Smooth muscle cell of trachea (primary cell): ENCODE measurements at places on chromosomes 13 and 19. TPM values are rescaled to one million over a fixed set of nuclear protein-coding genes. Genes with fewer than 3 reads are reported as not detected.

Gene NMRK2
- not detected in 2 replicates for total RNA-seq

Gene CDC42EP5
- 28.1 and 51.9 TPM in 2 replicates for total RNA-seq

Gene ZNF665
- total RNA-seq, result 4.8 and 7.4 TPM in 2 replicates

Gene PGLYRP2
- total RNA-seq, result not detected in 2 replicates

Gene ZNF560
- 1.0 and 2.2 TPM in 2 replicates for total RNA-seq

Gene RNF113B
- not detected in 2 replicates for total RNA-seq

Gene PRR36
- under 0.01 TPM in 1 of 2 replicates, not detected in the other for total RNA-seq

Gene GJA3
- total RNA-seq, result 5.1 and 16.7 TPM in 2 replicates

Gene PLVAP
- total RNA-seq, result 0.29 TPM in 1 of 2 replicates, not detected in the other

Gene PLPPR3
- total RNA-seq, result 0.15 and 2.5 TPM in 2 replicates

Gene PRR20D
- not detected in 2 replicates for total RNA-seq

Gene KIR3DL2
- total RNA-seq, result not detected in 2 replicates

Gene WBP4
- total RNA-seq, result 6.8 and 12.9 TPM in 2 replicates

Gene PRTN3
- total RNA-seq, result not detected in 2 replicates

Gene ATP4B
- total RNA-seq, result 0.17 TPM in 1 of 2 replicates, not detected in the other

Gene SLC10A2
- total RNA-seq, result not detected in 2 replicates

Gene ZNF296
- total RNA-seq, result 0.17 and 0.29 TPM in 2 replicates

Gene SUGT1
- 59.9 and 64.0 TPM in 2 replicates for total RNA-seq

Gene SLC8A2
- 0.33 TPM in 1 of 2 replicates, not detected in the other for total RNA-seq

Gene ZNF626
- 13.7 and 14.7 TPM in 2 replicates for total RNA-seq

Gene SOX1
- total RNA-seq, result not detected in 2 replicates

Gene IGSF23
- 0.17 TPM in 1 of 2 replicates, not detected in the other for total RNA-seq

Gene FBN3
- not detected in 2 replicates for total RNA-seq

Gene GPR183
- total RNA-seq, result not detected in 2 replicates

Gene ATG4D
- 10.5 and 12.9 TPM in 2 replicates for total RNA-seq

Gene FUT3
- not detected in 2 replicates for total RNA-seq

Gene TJP3
- total RNA-seq, result under 0.01 TPM in 1 of 2 replicates, not detected in the other

Gene NBEA
- 6.8 and 7.4 TPM in 2 replicates for total RNA-seq

Gene PIBF1
- 22.2 and 28.5 TPM in 2 replicates for total RNA-seq

Gene ZSCAN18
- total RNA-seq, result 56.6 and 92.3 TPM in 2 replicates

Gene PLIN5
- total RNA-seq, result not detected in 2 replicates

Gene SYCN
- total RNA-seq, result not detected in 2 replicates

Gene WDR88
- total RNA-seq, result not detected in 2 replicates

Gene GNA15
- total RNA-seq, result under 0.01 and 0.17 TPM in 2 replicates

Gene VSIG10L
- 0.44 and 1.2 TPM in 2 replicates for total RNA-seq

Gene SKA3
- 5.5 and 8.1 TPM in 2 replicates for total RNA-seq

Gene ANKLE1
- 0.17 and 0.44 TPM in 2 replicates for total RNA-seq

Gene SHFL
- total RNA-seq, result 23.9 and 38.2 TPM in 2 replicates

Gene TTC9B
- 0.17 TPM in 1 of 2 replicates, not detected in the other for total RNA-seq

Gene C19orf38
- 0.58 and 1.7 TPM in 2 replicates for total RNA-seq

Gene PRX
- total RNA-seq, result 2.2 and 3.8 TPM in 2 replicates

Gene APOC1
- 0.58 and 0.99 TPM in 2 replicates for total RNA-seq

Gene UGGT2
- total RNA-seq, result 39.0 and 50.0 TPM in 2 replicates
